NCI-H1092 (cell line): ENCODE measurements at places on chromosomes 12 and 14.

- peak; percentile 33 for DNase-seq
Observed at GRCh38 chr12:32312049-32312670, 87.2 kb upstream of the FGD4 start.

GRCh38 chr12:52965337-52965731 lies 16.4 kb downstream of the KRT18 start:
- no peak for DNase-seq

DNA sequence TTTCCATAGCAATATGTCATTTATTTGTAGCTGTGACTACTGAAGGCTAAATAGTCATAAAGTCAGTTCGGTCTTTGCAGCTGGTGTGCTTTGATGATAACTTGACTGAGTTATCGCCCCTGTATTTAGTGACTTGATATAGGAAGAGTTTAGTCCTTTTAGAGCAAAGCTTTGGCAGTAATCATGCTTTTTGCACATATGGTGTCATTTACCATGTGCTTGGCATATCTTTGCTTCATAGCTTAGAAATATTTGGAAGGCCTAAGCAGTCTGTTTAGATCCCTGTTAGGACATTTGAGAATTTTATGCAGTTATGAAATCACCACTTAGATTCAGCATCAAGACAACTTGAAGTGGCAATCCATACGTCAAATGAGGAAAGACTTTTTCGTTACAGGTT lies 31.6 kb downstream of the POLR3B start:
- DNase-seq, result no peak

DNA sequence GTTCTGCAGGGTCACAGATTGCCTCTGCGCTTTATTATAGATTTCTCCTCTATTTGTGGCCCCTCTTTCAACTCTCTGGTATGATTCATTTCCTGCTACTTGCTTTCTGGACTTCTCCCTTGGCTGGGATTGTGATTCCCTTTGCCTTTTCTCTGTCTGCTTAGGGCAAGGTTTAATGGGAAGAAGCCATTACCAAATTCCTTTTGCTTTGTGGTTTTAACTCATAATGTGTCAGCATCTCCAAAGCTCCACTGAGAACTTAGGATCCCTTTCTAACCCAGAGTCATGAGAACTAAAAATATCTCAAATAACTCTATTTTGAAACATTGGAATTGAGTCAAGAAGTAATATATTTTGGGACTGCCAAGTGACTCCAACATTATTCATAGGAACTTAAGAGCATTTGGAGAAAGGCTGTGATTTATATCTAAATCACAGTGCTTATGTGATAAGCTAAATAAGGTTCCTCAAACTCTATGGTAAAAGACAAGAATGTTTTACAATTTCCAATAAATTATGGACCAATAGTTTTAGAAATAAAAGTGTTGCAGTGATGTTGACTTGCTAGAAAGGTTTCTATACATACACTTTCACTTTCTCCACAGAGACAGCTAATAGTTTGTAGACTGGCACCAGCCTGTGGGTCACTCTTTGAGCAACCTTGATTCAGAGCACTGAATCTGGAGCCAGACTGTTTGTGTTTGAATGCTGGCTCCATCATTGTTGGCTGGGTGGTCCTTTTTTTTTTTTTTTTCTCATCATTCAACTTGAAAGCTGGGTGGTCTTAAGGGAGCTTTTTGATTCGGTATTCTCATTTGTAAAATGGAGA lies 93.9 kb downstream of the DACT1 start:
- no peak for DNase-seq

GRCh38 chr14:28756884-28757570 lies 9.6 kb upstream of the FOXG1 start:
- DNase-seq, result no peak

GRCh38 chr14:61034416-61035120 lies 53.5 kb downstream of the SLC38A6 start:
- DNase-seq, result peak; percentile 27

- DNase-seq, result no peak
Observed at GRCh38 chr14:20782280-20782890, 1.3 kb downstream of the RNASE6 start.

DNA sequence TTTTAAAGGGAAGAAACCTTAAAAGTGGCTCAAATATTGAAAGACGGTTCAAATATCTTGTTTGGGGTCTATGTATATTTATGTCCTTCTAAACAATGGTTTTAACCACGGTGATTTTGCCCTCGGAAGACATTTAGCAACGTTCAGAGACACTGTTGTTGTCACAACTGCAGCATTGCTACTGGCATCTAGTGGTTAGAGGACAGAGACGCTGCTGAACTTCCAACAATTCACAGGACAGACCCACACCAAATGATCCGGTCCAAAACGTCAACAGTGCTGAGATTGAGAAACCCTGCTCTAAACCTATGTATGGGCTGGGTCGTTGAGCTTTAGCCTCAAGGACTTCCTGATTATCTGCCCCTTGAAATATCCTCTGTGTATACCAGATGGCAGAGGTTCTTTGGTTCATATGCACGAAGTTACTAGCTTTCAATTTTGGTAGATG lies 1.7 kb downstream of the ANGEL1 start:
- no peak for DNase-seq

DNA sequence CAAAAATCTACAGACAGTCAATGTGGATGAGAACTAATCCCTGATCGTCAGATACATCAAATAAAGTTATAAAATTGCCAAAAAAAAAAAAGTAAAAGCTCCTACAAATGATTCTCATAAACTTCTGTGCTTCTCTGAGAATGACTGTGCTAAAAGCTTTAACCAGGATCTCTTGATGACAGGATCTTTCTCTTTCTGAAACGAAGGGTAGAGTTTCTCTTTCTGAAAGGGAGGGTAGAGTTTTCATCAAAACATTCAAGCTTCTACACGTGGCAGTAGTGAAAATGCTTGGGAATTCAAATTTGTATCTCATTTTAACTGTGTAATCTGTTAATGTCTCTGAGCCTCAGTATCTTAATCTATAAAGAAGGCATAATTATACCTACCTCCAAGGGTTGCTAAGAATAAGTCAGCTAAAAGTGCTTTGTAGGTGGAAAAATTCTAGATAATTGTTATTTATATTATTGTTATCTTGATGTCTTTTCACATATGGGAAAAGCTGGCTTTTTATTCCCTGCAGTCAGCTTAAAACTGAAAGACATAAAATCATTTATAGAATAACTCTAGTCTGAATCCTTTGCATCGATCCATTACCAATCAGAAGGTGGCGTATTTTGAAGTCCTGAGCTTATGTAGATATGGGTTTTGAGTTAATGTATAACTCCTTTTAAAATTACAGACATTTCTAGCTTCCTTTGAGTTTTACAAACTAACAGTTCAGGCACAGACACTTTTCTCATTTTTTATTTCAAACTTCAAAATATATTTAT lies 157.4 kb downstream of the DACT1 start:
- no peak for DNase-seq

- DNase-seq, result no peak
Observed at GRCh38 chr12:31120392-31121008, 46.8 kb downstream of the DDX11 start.

- no peak for DNase-seq
Observed at GRCh38 chr14:102207831-102208365, 68.2 kb downstream of the WDR20 start.

- no peak for DNase-seq
Observed at GRCh38 chr12:122265886-122266229, 436 bp downstream of the VPS33A start.
